PC-9 (cell line): ENCODE measurements at places on chromosomes 3 and 15. TPM values are rescaled to one million over a fixed set of nuclear protein-coding genes. Genes with fewer than 3 reads are reported as not detected.

Gene IQGAP1
- 113 and 164 TPM in 2 replicates for total RNA-seq

Gene PAK6
- 10.7 and 11.7 TPM in 2 replicates for total RNA-seq

Gene LTK
- 0.11 and 0.28 TPM in 2 replicates for total RNA-seq

Gene NEO1
- 4.1 and 5.2 TPM in 2 replicates for total RNA-seq

Gene PLS1
- total RNA-seq: 50.4 and 53.8 TPM in 2 replicates

Gene GOLGA8R
- total RNA-seq: 0.90 and 1.4 TPM in 2 replicates

Gene GOLGA8T
- not detected in 2 replicates for total RNA-seq

Gene PAQR5
- total RNA-seq: 4.9 and 5.1 TPM in 2 replicates

Gene TMED3
- total RNA-seq: 58.6 and 59.6 TPM in 2 replicates

Gene SLCO2A1
- 0.44 and 0.70 TPM in 2 replicates for total RNA-seq

Gene EPHA6
- total RNA-seq: 1.2 TPM in 2 replicates

Gene ADIPOQ
- total RNA-seq: not detected in 2 replicates

Gene CEP19
- total RNA-seq: 3.4 and 5.5 TPM in 2 replicates

Gene FMN1
- 19.6 and 25.8 TPM in 2 replicates for total RNA-seq

Gene BTLA
- total RNA-seq: not detected in 2 replicates

Gene WDR49
- total RNA-seq: 0.28 TPM in 1 of 2 replicates, not detected in the other

Gene PRICKLE2
- 7.9 and 9.3 TPM in 2 replicates for total RNA-seq

Gene MUC20
- 98.1 and 176 TPM in 2 replicates for total RNA-seq

Gene SLC22A14
- not detected in 2 replicates for total RNA-seq

Gene NEIL1
- 21.3 and 27.1 TPM in 2 replicates for total RNA-seq

Gene SEMA5B
- total RNA-seq: not detected in 2 replicates

Gene CHCHD4
- total RNA-seq: 14.4 and 17.6 TPM in 2 replicates

Gene GSK3B
- 51.5 and 62.0 TPM in 2 replicates for total RNA-seq

Gene COL6A5
- not detected in 2 replicates for total RNA-seq

Gene ZXDC
- total RNA-seq: 52.9 and 55.4 TPM in 2 replicates
